Stimulated activated CD8-positive, alpha-beta memory T cell treated with anti-CD3 and anti-CD28 coated beads, Interleukin-15, amount 100 ng/mL, for 48 hours (primary cell): ENCODE measurements at places on chromosomes 13 and 19.

- no peak for DNase-seq
These were observed 4.3 kb downstream of the BBC3 start for GRCh38 chr19:47226426-47227351.

DNA sequence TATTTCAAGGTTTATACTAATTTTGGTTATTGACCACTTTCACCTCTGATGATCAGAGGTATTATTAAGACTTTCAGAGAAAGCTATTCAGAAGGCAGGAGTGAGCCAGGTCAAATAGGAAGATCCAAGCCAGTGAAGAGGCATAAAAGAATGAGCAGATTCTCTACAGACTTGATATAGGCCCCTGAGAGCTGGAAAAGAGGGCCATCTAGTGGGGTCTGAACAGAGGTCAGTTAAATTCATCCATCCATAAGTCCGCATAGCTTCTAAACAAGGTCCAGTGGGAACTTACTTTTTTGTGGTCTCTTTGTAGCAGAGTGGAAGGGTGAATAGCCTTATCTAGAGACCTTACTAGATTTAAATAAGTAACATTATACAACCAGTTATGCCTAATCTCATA lies 126.6 kb upstream of the UFM1 start:
- no peak for DNase-seq

DNA sequence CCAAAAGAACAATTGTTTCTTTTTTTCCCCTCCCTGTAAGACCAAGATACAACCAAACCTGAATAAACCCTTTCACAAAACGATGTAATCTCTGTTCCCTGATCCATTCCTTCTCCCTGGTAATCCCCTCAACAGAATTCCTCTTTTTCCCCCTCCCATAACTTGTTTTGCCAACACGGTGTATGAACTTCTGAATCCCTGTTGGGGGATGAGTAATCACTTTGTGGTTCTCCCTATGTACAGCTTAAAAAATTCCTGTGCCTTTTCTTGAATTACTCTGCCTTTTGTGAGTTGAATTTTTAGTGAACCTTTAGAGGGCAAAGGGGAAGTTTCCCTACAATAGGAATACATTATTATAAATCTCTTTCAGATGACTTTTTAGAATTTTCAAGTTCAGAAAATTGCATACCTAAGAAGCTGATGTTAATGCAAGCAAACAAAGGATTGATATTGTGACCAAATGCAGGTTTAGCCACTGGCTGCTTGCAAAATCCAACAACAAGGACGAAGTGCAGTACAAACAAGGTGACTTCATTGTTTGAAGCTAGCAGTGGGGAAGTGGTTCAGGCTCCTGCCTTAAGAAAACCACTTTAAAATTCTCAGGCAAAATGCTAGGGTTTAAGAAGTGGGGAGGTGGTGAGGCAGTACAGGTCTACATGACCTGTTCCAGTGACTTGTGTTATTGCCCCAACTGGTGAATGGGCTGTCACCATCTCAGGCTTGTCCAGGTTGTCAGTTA lies 15.0 kb upstream of the EPSTI1 start:
- no peak for DNase-seq

DNA sequence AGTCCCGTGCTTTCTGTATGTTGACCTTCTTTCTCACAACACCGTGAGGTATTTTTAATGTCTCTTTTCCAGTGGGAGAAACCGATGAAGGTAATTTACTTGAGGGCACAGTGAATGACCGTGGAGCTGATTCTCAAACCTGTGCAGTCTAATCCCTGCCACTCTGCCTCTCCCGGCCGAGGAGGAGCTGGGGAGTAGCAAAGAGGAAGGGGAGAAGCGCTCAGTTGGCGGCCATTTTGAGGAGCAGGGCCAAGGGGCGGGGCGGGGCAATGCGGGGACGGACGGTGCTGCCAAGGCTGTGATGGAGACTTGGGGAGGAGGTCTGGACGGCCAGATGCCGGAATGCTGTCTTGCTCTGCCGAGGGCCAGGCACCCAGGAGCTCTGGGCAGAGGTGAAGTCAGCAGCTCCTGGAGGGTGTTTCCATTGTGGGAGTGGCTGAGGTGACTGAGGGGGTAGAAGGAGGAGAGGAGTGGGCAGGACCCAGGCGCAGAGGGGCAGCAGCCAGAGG lies 12.4 kb upstream of the RANBP3 start:
- no peak for DNase-seq

- DNase-seq = no peak
These were observed 1.6 kb upstream of the DIRAS1 start for GRCh38 chr19:2722541-2723344.

GRCh38 chr19:38263689-38264485 lies 486 bp upstream of the SPINT2 start:
- peak; percentile 49 for DNase-seq

DNA sequence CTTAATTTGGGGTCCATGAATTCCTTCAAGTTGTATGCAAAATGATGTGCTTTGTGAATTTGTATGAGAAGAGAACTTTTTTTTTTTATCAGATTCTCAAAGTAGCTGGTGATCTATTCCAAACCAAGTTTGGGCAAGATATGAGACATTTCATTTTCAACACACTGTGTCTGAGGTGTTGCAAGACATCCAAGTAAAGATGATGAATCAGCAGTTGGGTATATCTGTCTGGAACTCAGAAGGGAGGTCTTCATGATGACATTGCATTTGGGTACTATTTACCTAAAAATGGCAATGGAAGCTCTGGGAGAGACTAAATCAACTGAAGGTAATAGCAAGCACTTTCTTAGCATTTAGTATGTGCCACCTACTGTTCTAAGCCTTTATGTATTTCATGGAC lies 2.8 kb downstream of the FAM124A start:
- no peak for DNase-seq

GRCh38 chr13:99173606-99174005 lies 27.0 kb upstream of the UBAC2 start:
- no peak for DNase-seq

DNA sequence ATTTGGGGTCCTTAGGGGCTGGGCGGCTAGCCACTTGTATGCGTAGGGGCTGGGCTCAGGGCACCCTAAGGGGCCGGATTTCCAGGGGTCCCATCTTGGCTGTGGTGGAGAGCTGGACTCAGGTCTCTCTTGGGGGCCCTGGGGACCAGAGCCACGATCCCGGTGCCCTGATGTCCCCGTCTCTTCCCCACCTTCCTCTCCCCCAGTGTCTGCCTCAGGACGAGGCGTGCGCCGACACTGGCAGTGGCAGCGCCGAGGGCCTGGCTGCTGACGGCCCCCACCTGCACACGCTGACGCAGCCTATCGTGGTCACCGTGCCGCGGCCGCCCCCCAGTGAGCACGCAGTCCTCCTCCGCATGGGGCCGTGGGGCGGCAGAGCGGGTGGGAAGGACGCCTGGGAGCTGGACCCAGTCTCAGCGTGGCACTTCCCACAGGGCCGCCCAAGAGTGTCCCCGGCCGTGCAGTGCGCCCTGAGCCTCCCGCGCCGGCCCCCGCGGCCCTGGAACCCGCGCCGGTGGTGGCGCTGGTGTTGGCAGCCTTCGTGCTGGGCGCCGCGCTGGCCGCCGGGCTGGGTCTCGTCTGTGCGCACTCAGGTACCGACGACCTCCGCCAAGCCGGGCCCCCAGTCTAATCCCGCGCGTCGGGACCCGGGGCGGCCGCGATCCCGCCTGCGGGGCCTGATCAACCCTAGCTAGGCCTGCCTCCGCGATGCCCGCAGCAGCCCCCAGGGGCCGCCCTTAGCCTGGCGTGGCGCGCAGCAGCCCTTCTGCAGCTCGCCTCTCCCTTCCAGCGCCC lies 2.7 kb upstream of the SNAPC2 start:
- DNase-seq = no peak

DNA sequence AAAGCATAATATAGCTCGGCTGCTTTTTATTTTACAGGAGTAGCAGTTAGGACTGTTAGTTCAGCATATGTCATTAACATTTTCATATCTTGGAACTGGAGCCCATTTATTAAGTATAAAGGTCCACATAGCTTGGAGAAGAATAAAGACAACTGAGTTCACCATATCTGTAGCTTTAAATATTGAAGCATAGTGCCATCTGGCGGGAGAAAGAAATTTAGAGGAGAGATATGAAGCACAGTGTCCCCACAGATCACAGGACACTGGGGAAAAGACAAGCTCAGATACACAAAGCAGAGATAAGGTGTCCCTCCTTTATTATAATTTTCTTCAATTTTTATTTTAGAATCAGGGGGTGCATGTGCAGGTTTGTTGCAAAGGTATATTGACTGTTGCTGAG lies 104.7 kb upstream of the FREM2 start:
- no peak for DNase-seq

DNA sequence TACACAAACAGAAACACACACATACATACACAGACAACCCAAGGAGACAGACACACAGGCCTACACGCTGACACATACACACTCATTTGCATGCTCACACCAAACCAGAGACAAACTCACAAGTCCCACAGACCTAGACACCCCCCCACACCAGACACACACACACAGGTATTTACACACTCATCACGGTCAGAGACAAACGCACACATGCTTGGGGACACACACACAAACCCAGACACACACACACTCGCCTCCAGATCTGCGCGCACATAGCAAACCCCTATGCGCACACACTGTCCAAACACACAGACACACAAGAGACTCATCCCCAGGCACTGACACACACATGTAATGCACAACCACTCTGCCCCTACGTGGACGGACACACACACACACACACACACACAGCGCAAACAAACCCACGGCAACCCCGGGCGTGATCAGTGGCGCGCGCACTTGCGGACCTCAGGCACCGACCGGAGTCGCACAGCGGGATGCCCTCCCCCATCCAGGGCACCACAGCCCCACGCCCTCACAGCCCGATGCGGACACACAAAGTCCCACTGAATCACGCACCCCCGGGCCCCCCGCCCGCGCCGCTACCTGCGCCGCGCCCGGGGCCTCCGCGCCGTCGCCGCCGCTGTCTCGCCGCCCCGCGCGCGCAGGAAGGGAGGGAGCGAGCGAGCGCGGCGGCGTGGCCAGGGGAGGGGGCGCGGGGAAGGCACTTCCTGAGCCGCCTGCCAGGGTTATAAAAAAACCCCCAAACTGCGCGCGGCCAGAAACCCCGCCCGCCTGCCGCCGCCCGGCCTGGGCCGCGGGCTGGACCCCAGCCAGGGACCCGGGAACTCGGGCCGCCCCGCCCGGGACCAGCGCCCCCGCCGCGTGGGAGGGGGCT lies at the start of gene ADAMTS10:
Gene ADAMTS10, minus strand, starts transcription at position 675 of the 895 bp plus-strand sequence. CDS start 5,005 bp downstream, outside the sequence.
- no peak for DNase-seq

- DNase-seq = no peak
These were observed 6.3 kb downstream of the VSTM2B start for GRCh38 chr19:29532097-29532496.

DNA sequence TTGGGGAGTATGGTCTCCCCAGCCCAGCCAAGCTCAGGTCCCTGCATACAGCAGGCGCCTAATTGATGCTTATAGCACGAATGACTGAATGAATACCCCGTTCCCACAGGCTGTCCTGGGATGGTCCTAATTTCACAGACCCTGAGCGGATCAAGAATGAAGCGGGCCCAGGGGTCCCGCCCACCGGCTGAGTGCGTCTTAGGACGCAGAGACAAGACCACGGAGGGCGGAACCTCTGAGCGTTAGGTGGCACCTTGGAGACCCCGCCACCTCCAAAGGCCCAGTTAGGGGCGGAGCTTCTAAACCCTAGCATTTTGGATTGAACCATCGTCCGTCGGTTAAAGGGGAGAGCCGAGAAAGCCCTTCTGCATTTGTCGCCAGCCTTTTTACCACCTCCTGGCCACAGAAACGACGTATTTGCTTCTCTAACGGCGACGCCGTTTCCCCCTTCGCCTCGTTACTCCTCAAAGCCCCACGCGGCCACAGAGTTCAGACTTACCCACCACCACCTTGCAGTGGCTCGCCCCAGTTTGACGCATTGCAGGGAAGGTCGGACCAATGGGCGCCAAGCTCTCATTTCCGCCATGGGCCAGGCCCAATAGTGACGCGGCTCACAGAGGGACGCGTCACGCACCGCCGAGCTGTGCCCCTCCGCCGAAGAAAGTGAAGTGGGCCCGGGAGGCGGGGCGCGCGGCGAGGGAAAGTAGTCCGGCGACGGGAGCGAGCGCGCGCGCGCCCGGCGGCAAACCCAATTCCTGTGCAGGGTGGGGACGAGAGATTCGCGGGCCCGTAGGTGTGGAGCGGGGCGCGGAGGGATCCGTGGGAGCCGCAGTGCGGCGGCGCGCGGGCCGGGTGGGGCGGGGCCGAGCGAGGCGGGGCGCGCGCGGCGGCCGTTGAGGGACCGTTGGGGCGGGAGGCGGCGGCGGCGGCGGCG lies 479 bp upstream of the CALM3 start:
- peak; percentile 91 for DNase-seq

GRCh38 chr13:34028496-34029442 lies 210.8 kb downstream of the RFC3 start:
- DNase-seq = no peak

GRCh38 chr19:57815247-57816075 lies 748 bp upstream of the ZNF552 start:
- DNase-seq = no peak

DNA sequence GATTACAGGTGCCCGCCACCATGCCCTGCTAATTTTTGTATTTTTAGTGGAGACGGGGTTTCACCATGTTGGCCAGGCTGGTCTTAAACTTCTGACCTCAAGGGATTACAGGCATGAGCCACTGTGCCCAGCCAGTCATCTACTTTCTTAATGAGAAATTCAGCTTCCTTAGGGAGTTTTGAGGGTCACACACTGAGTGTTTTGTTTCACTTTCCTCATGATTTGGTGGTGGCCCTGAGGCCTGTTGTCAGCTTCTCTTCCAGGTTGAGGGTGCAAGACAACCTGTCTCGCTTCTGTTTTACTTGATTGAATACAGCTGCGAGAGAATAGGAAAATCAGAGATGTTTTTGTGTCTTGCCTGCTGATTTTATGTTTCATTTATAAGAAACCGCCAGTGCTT lies 9.9 kb downstream of the FRY start:
- no peak for DNase-seq

GRCh38 chr19:50736338-50736737 lies 13.2 kb downstream of the CLEC11A start:
- no peak for DNase-seq

DNA sequence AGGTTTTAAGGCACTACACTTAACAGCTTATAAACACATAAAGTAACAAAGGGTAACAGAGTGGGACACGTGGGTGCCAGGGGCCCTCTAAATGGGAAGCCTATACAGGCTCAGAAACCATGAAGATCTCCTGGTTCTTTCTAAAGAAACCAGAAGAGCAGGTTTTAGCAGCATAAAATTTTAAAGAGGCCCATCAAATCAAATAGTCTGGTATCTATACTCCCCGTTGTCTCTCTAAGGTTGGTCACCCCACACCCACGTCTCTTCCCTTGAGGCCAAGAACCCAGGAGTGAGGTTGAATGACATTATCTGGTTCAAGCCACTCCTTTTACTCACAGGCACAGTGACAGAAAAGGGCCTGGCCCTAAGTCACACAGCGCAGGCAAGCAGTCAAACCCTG lies 4.6 kb upstream of the DYRK1B start:
- no peak for DNase-seq
